NCI-H748 treated with DMSO at 0.1 percent for 48 hours (cell line): ENCODE measurements at places on chromosomes 6 and 20.

GRCh38 chr6:73263570-73263909, 544 bp upstream of the KHDC1 start:
- DNase-seq = no peak

DNA sequence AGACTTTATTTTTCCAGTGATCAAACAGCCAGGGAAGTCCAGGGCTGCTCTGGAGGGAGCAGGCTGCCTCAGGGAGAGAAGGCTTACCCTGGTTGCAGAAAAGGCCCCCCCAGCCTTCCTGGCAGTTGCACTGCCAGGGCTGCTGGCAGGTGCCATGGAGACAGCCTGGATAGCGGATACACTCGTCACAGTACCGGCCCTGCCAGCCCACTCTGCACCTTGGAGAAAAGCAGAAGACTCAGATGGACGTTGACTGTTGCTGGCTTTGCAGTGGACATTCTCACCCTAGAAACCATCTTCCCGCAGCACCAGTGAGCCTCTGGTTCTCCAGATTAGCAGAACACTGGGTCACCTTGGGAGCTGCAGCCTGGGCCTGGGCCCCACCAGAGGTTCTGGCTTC, 5.4 kb downstream of the DLL1 start:
- DNase-seq = no peak

- no peak for DNase-seq
These were observed 45.8 kb upstream of the JARID2 start for GRCh38 chr6:15200087-15200486.

DNA sequence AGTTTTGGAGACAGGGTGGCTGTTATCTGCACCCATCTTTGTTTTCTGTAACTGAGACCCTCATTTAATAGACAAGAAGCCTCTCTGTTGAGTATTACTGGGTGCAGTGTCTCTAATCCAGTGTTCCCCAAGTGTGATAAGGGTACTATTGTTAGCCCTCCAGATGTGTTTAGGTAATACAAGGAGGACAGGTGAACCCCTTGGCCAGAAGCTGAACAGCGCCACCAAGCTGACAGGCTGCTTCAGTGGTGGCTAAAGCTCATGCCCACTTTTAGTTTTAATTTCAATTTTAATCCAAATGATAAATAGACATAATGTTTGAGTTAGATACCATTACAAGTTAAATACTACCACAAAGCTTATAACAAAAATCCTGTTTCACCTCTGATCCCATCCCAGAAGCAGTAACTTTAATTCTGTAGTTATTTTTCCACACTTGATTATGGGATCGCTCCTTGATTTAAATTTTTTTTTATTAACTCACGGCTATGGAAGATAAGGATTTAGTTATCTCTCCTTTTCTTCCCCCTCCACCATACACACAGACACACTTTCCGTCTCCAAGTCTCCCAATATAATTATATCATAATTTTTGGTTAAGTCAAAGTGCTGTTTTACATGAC, 8.4 kb upstream of the STK35 start:
- peak; percentile 64 for DNase-seq

- no peak for DNase-seq
These were observed 4.2 kb downstream of the PSMB9 start for GRCh38 chr6:32858194-32858593.

GRCh38 chr6:141452354-141452686, 680.4 kb upstream of the GJE1 start:
- DNase-seq = no peak

GRCh38 chr6:118869350-118869749, 24.6 kb upstream of the ASF1A start:
- DNase-seq = no peak

- DNase-seq = no peak
These were observed 133.1 kb upstream of the BACH2 start for GRCh38 chr6:90429713-90430112.

DNA sequence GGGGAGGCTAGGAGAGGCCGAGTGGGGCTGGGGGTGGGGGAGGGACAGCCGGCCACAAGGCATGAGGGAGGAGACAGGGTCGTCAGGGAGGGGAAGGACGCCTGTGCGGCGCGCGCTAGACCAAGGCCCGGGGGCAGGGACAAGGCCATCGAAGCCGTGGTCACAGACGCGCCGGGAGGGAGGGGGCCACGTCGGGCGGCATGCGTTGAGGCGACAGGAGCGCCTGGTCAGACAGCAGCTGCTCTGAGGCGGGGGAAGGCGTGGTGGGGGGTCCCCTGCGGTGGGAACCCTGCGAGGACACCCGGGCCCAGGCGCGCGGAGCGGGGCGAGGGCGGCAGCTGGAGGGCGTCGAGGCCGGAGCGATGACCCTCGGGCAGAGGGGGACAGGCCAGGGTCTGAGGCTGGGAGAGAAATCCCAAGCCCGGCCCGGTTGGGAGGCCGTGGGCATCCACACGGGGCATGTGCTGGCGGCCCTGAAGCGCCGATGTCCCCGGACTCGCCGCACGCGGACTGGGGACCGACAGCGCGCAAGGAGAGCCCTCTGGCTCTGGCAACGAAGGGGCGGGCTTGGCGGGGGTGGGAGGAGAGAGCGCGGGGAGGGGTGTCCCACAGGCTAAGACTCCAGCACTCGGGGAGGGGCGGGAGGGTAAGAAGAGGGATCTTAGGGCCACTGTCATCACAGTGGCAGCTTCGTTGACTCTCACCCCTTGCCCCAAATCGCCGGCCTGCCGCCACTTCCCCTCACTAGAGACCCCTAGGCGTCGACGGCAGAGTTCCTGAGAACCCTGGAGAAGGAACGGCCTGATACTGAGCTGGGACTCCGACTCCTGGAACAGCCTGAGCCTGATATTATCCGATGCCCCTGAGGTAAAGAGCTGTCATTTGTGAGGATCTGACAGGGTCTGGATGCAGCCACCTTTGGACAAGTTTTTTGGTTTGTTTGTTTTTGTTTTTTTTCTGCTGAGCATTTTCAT, 5.0 kb downstream of the TMEM239 start:
- no peak for DNase-seq

DNA sequence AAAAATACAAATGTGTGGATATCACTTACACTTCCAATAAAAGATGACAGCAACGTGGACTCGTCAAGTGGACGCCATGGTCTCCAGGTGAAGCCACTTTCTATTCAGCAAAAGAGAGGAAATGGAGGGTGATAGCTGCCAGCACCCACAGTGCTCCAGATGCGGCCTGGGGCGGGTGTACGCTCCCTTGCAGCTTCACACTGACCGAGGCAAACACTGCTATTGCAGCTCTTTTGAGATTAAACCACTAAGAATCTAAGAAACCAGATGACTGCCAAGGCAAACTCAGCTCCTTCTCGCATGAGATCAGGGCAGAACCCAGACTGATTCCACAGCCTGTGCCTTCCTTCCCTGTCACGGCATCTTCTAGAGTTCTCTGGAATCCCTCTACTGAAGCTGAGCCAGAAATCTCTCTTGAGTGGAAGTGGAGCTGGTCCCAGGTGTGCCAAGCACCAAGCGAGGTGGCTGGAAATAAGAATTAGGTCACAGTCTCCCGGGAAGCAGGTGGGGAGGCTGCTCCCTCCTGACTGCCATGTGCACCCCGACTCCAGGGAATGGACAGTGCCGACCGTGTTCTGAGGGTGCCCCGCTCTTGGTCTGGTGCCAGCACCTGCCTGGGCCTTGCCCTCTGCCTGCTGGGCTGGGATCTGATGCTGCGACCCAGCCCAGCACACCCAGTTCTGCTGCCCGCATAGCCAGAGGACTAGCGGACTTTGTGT, 90.1 kb upstream of the AFDN start:
- DNase-seq = no peak

DNA sequence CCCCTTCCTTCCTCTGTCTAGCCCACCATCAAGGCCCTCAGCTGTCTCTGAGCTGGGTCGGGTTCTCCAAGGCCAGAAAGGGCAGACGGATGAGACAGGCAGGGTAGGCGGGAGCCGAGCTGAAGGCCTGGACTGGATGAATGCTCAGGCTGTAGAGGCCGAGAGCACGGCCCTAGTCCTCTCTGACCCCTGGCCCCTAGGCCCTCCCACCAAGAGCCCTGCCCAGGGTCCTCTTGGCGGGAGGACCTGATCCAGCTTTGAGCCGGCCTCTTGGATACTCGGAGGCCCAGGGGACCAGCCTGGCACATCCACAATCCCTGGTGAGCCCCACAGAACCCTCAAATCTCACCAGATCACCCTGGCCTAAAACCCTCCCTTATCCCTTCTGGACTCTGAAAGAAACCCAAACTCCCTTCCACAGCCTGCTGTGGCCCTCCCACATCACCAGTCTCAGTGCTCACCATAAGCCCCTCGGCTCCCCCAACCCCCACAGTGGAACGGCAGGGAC, 8.2 kb downstream of the ADISSP start:
- DNase-seq = no peak

DNA sequence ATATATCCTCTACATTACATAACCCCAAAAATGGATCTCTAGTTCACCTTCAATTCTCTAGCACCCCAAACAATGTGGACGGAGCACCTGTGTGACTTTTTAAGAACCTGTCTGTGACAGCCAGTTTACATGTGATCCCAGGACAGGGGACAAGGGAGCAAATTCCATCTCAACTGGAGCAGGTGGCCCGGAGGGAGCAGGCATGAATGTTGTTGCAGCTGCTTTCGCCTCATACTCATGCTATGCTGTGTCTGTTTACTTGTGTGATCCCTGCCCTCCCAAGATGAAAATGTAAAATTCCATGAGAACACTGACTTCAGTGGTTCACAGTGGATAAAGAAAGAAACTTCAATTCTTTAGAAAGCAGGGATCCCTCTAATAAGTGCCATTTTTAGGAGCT, 600.3 kb downstream of the CDH26 start:
- no peak for DNase-seq

GRCh38 chr20:53621482-53622246, 28.0 kb upstream of the ZNF217 start:
- DNase-seq = no peak

DNA sequence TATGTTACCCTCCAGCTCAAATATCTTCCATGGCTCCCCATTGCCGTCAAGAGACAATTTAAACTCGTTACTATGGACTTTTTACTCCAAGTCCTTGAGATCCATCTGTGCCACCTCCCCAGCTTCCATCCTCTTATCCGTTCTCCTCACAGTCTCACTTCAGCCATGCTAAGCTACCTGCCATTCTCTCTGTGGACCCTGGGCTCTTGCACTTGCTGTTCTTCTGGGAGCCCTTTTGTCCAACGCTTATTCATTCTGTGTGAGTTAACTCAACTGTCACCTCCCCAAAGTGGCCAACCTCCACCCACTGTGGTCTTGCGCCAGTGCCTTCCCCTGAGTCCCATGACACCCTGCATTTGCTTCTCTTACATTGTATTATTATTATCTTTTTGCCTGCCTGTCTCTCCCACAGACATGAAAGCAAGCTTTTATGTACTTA, 132.4 kb downstream of the BCAS1 start:
- DNase-seq = no peak

GRCh38 chr6:152981989-152982903, 595 bp downstream of the FBXO5 start:
- no peak for DNase-seq

GRCh38 chr6:143333749-143334520, 116.6 kb downstream of the ADAT2 start:
- DNase-seq = no peak

DNA sequence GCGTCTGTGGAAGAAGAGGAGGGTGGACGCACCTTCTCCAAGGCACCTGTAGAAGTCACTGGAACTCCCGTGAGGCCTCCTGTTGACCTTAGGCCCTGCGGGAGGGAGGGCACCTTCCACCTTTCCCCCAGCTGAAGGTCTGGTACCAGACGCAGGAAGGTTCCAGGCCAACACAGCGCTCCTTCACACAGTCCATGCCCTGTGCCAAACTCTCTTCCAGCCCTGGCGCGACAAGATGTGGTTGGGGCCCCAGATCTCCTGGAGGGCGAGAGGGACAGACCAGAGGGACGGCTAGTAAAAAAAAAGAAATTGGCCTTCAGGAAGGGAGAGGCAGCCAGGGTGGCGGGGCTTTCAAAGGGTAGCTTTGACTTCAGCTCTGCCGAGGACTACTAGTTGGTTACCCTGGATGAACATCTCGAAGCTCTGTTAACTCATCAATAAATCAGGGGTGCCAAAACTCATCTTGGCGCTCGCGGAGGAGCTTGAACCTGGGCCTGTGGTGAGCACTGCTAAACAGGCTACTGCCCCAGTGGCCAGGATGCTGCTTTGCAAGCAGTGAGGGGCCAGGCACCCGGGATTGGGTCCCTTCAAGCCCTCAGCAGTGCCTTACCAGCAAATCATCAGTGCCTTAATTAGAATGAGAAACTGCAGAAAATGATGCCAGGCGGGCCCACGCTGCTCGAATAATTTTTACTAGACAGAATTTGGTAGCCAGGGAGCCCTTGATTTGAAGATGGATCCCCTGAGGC, 14.9 kb downstream of the AARS2 start:
- no peak for DNase-seq

GRCh38 chr20:54118220-54119001, 48.0 kb upstream of the BCAS1 start:
- DNase-seq = no peak
